ENCODE measurements at places on chromosomes 11 and 22.
A peak's percentile ranks its signal among the peaks of the same experiment; 100 is the strongest.

- no peak for DNase-seq
Measured at GRCh38 chr11:5336331-5336730, 7.0 kb downstream of the OR51B5 start.

GRCh38 chr11:10931761-10932670, 74.2 kb upstream of the ZBED5 start:
- DNase-seq: peak; percentile 34

DNA sequence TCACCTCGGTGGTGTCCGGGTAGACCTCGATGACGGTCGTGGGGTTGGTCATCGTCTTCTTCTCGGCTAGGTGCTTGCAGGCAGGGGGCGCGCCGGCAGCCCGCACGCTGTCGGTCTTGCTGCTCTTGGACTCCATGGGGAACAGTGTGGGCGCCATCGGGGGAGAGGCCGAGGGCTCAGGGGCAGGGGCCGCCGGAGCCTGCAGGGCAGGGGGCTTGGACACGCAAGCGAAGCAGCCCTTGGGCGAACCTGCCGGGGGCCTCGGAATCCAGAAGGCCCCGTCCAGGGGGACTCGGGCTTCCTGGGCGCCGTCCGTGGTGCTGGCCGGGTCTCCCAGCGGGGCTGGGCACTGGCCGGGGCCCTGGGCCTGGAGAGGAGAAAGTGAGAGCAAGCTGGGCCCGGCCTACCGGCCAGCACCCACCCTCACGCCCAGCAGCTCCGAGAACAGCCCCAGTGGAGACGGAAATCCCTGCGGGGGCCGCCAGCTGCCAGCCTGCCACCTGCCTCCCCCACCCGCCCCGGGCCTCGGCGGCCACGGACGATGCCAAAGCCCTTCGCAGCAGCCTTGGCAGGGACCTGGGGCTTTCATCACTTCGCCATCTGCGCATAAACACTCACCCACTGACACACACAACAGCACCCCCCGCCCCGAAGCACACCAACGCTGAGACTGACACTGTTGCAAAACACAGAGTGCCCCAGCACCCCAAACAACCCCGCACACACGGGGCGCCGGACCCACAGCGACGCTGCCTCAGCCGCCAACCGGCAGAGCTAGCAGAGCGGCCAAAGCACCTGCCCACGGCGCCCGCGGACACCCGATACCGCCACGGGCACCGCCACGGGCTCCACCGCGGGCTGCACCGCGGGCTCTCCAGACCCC, 2.4 kb downstream of the IFITM10 start:
- DNase-seq: no peak

- no peak for DNase-seq
Measured at GRCh38 chr11:111123463-111124398, 121.8 kb upstream of the POU2AF2 start.

DNA sequence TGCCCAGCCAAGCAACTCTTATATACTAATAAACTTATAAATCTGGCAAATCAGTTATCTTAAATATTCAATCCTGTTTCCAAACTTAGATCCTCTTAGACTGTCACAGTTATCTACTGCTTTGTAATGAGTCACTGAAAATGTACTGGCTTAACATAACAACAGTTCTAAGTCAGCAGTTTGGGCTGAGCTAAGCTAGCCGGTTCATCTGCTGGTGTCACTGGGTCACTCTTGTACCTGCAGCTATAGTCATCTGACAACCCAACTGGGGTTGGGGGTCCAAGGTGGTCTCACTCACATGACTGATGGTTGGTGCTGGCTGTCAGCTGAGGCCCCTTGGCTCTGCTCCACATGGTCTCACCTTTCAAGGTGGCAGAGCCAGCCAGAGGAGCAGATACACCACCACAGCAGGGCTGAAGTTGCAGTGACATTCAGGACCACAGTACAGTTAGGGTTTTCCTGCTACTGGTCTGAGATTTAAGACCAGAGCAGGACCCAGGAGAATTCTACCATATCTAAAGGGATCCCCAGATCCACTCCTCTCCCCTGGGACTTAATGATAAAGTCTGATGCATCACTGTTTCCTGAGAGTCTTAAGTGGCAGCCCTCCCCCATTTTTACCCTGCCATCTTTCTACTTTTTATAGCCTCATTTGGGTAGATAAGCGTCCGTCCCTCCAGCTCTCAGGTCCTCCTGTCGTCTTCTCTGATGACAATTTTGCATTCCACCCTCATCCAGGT, 7.9 kb upstream of the MACROD1 start:
- DNase-seq: no peak

GRCh38 chr22:50267591-50268390, 2.4 kb downstream of the MAPK11 start:
- no peak for DNase-seq

- no peak for DNase-seq
Measured at GRCh38 chr11:36249246-36249645, 40.0 kb downstream of the COMMD9 start.

- DNase-seq: no peak
Measured at GRCh38 chr11:128291007-128291406, 296.4 kb downstream of the ETS1 start.

DNA sequence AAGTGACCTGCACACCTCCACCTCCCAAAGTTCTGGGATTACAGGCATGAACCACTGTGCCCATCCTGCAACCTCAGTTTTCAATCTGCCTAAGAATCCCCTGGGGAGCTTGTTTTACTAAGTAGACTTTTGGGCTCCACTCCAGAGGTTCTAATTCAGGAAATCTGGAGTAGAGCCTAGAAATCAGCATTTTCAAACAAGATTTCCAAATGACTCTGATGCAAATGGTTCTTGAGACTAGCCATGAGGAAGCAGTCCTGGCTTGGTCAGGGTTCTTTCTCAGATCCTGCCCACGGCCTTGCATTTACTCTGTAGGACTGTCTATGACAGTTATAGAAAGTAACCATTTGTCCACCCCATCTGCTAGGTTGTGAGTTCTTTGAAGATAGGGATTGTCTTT, 1.6 kb upstream of the KCNE3 start:
- DNase-seq: no peak

GRCh38 chr22:46192210-46192993, 42.1 kb downstream of the PPARA start:
- no peak for DNase-seq

DNA sequence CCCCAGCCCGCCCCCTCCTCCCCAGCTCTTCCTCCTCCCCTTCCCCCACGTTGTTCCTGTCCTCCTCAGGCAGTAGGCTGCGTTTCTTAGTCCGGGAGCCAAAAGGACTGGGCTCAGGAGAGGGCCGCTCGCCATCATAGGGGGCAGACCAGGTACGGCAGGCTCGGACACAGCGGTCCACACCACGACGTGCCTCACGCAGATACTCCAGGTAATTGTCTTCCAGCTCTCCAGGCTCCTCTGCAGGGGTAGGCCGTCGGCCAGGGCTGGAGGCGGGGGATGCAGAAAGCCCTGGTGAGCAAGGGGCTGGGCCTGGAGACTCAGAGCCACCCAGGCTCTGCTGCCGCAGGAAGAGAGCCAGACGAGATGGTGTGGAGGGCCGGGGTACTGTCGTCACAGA, 12.4 kb downstream of the C11orf42 start:
- no peak for DNase-seq

DNA sequence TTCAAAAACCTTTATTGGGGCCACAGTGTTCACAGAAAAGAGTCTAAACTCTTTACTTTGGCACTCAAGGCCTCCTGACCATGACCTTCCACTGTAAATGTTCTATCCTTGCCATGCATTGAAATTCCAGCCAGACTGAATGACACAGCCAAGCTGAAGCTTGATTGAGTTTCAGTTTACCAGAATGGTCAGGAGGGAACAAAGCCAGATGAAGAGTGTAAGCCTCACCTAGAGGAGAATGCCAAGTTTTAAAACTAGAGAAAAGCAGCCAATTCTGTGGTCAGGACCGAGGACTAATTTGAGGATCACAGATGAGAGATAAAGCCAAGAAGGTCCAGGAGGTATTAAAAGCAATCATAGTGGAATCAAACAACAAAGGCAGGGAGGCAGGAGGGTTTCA, 215.3 kb downstream of the KCNA4 start:
- no peak for DNase-seq

DNA sequence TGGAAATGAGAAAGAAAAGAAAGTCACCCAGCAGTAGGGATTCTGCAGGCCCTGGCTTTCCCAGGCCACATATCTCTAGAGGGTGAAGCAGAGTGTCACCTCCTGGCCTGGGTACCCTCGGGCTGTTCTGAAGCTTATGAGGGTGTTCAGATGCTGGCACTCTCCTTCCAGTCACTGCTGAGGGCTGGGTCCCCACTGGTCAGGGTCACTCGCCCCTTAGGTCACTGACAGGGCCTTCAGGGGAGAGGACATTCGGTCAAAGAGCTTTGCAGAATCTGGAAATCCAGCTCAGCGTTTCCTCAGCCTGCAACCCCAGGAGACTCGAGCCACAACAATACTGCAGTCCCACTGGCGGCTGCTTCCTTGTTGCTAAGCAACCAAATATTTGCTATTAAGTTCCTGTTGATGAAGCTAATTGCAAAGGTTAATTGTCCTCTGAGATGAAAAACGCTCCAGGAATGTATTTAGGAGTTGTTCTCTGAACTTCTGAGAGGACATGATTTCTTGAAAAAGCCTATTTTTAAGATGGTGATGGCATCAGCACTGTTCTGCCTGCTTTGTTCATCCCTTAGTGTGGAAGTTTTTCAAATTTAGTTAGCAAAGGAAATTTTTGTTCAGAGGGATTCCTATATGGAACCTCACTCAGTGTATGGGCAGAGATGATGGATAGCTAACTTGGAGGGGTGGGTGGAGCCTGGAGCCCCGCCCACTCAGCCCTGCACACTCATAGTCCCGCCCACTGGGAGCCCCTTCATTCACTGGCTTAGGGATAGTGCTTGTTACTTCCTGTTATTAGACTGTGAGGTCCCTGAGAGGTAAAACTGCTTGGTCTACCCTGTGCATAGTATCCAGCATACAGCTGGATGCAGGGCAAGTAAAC, 109.2 kb downstream of the CSNK2A3 start:
- DNase-seq: no peak

DNA sequence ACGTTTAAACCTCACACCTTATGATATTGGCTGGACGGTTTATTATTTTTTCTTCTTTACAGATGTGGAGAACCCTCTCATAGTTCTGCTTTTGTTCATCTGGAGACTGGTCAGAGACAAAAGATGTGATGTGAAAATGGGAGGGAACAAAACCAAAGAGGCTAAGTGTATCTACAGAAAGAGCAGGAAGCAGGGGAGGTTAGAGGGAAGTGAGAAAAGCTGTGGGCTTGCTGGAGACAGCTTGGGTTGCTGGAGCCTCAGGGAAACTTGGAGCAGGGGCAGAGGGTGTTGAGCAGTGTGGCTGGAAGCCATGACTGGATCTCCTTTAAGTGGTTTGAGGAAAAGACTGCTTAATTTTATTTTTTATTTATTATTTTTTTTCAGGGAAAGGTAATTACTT, 79.0 kb upstream of the SNX19 start:
- no peak for DNase-seq

GRCh38 chr22:33817512-33818127, 102.7 kb downstream of the LARGE1 start:
- DNase-seq: no peak

GRCh38 chr22:43481568-43482317, 69.9 kb downstream of the MPPED1 start:
- no peak for DNase-seq

DNA sequence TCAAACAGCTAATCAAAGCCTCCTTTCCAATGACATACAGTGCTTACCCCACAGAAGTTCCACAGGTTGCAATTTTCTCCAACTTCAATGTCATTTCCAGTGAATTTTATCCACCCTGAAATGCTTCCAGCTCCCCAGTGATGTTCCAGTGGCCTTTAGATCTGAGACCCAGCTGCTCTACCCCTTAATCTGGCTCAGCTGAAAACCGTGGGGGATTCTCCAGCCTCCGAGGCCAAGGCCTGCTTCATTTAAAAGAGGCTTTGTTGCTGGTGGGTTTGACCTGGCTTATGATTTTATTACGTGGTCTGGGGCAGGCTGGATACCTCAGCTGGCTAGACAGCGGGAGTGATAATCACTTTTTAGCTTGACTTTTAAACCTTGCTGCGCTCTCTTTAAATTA, 10.9 kb downstream of the HEPHL1 start:
- no peak for DNase-seq

GRCh38 chr22:35375031-35375430, 5.9 kb upstream of the HMOX1 start:
- DNase-seq: no peak

DNA sequence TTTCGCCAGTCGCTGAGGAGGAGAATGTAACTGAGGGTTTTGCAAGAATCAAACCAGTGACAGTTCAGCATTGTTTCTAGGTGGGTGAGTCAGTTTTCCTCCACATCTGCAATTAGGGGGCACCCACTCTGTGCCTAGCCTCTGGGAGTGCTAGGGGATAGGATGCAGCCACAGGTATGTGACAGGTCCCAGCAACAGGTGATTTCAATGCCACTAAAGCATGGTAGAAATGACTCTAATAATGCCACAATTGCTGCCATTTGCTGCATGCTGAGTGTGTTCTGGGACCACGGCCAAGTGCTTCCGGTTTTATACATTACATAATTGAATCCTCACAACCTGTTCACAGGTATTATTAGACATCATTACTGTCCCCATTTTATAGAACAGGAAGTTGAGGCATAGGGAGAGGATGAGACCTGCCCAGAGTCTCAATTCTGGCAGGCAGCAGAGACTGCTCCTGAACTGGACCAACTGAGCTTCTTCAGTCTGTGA, 556 bp downstream of the CRYBB2 start:
- no peak for DNase-seq

- DNase-seq: no peak
Measured at GRCh38 chr11:456533-456932, 6.5 kb downstream of the PTDSS2 start.

- DNase-seq: no peak
Measured at GRCh38 chr11:69984457-69985261, 93.5 kb upstream of the ANO1 start.

DNA sequence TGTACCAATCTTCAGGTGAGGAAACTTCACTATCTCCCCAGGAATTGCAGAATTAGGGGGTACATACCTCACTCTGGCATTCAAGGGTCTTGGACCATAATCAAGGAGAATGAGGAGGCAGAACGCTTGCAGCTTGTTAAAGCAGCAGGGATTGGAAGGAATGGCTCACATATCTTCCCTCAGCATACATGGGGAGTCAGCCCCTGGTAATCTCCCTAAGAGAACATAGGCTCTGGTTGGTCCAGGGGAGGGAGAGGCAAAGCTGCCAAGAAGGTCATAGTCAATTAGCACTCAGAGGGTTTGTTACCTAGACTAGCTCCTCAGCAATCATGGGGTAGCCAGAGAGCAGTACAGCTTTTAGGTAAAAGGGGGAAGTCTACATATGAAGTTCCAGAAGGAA, 256.8 kb downstream of the INSC start:
- DNase-seq: no peak

GRCh38 chr22:30336752-30337460, 10.2 kb upstream of the TBC1D10A start:
- DNase-seq: peak; percentile 45

DNA sequence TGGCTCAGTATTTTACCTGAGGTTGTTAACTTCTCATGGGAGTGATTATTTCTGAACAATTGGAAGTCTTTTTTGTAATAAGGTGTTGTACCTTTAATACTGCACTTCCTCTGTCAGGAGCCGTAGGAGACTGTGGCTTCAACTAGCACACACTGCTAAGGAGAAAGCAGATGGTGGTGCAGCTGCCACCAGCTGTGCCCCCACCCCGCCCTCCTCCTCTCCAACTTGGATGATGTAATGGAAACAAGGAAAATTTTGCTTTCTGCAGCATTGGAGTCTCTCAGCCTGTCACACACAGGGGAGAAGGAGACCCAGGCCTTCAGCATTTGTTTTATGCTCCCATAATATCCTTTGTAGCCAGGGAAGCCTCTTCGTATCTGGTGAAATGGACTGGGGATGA, 91.2 kb downstream of the TEAD1 start:
- no peak for DNase-seq
